ENCODE measurements at places on chromosomes 7 and 10.

- DNase-seq = no peak
These were observed 851.5 kb upstream of the COBL start for GRCh38 chr7:52168085-52168484.

GRCh38 chr10:110215286-110216170 is 8.1 kb downstream of the MXI1 start:
- DNase-seq = no peak

DNA sequence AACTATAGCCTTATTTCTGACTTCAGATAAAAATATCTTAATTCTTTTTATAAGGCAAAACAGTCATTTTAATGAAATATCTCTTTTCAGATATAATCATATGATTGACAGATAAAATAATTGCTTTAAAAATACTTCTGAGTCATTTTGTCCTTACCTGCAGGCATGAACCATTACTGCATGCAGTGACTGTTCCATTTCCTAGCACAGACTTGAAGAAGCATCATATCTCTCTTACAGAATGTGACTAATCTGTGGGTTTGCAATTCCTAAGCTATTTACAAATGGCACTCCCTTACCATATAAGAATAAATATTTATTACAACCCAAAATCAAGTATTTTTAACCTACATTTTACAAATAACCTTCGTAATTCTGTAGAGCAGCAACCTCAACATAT is 120.7 kb downstream of the SRPK2 start:
- DNase-seq = no peak

- no peak for DNase-seq
These were observed 288.8 kb downstream of the CACNA2D1 start for GRCh38 chr7:82154728-82155127.

DNA sequence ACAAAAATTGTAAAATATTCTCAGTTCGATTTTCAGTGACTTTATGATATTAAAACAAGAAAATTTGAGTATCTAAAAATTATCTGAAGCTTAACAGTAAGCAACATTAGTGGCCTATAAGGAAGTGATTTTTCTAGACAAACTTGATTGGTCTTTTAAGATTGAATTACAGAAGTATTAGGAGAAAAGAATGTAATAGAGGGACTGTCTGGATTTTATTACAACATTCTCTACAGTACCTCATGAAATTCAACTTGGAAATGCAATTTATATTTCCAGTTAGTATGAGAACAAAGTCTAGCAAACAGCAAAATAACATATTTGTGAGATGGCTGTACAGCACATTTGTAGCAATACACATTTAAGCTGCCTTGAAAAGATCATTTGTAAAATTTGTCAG is 18.8 kb downstream of the REEP3 start:
- DNase-seq = no peak

- DNase-seq = no peak
These were observed 160.0 kb downstream of the NEBL start for GRCh38 chr10:20737107-20737506.

DNA sequence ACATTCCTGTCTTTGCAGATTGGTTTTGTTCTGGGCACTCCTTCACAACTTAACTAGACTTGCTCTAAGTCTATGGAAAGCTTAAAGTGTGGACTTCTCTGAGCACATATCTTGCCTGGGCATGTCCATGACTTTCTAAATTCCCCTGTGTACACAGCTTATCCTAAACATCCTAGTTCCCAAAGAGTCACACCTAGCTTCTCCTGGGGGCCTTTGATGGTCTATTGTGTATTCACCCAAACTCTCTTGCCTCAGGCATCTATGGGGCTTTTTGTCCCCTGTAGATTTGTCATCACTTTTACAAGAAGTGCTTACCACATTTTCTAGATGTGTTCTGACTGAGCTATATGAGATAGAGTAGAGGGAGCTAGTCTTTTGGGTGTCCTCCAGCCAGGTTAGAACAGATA is 12.2 kb upstream of the ZNF488 start:
- DNase-seq = no peak

- no peak for DNase-seq
These were observed 23.2 kb upstream of the BMPR1A start for GRCh38 chr10:86733260-86733671.

GRCh38 chr10:95214793-95215192 is 20.8 kb downstream of the ACSM6 start:
- no peak for DNase-seq

- DNase-seq = no peak
These were observed 46.3 kb downstream of the PLEKHA8 start for GRCh38 chr7:30074422-30075030.

- DNase-seq = no peak
These were observed 212.1 kb upstream of the KLF14 start for GRCh38 chr7:130946114-130946513.

DNA sequence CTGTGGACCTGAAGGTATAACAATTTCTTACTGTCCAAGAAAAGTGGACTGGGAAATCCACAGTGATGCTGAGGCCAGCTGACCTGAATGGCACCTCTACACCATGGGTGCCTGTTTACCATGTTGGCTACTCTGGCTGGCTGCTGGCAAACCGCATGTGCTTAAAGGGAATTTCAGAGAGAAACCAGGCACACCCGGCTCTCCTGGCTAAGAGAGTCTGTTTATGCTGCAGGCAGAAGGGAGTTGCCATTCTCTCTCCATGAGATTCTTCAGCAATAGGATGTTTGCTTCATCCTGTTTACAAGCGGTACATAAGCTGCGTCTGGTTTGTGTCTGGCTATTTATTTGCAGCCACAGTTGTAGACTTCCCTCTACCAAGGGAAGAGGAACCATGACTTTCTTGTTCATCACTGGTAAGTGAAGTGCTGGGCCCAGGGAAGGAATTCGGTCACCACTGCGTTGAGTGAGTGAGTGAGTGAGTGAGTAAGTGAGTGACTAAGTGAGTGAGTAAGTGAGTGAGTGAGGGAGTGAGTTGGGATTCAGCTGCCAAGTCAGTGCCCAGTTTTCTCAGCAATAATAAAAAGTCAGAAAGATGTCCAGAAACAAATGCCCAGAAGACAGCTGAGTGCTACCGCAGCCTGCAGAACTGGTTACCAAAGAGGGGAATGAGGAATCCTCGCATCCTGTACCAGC is 90.4 kb downstream of the COBL start:
- DNase-seq = no peak

DNA sequence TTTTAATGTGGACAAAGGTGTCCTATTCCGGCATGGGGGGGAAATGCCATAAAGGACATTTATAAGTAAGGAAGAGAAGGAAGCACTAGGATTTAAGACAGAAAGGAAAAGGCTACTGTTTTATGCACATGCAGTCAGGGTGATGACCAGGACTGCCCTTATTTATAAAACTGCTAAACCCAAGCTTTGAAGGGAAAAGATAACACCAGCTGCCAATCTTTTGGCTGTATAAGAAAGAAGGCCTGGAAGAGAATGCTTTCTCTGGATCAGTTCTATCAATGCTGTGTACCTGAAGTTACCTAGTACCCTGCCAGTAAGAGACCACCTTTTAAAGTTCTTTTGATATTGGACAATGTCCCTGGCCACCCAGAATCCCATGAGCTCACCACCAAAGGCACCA is 59.2 kb downstream of the MINDY3 start:
- no peak for DNase-seq

- DNase-seq = no peak
These were observed 52.5 kb downstream of the ADCYAP1R1 start for GRCh38 chr7:31104361-31105255.

DNA sequence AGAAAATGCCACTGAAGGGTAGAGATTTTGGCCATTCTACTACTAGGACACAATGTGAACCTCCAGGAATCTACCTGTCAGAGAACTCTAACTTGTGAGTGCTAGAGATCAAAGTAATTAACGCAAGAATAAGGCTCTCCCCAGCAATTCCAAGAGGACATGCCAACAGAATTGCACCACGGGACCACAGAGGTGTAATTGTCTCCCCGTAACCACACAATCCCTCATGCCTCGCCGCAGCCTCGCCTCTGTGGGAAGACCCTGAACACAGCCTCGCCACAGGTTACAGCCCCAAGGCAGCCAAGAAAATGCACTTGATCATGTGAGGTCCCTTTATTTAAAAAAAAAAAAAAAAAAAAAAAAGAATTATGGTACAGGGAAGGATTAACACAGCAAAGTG is 29.5 kb downstream of the CDCA7L start:
- no peak for DNase-seq

- peak; percentile 25 for DNase-seq
These were observed 98.9 kb downstream of the DYNC1I1 start for GRCh38 chr7:95871075-95871848.

- DNase-seq = no peak
These were observed 370.8 kb downstream of the AUTS2 start for GRCh38 chr7:69968969-69969556.

GRCh38 chr10:11625019-11625735 is 13.7 kb upstream of the USP6NL start:
- no peak for DNase-seq

GRCh38 chr7:150923802-150924201 is 54.3 kb downstream of the KCNH2 start:
- no peak for DNase-seq

DNA sequence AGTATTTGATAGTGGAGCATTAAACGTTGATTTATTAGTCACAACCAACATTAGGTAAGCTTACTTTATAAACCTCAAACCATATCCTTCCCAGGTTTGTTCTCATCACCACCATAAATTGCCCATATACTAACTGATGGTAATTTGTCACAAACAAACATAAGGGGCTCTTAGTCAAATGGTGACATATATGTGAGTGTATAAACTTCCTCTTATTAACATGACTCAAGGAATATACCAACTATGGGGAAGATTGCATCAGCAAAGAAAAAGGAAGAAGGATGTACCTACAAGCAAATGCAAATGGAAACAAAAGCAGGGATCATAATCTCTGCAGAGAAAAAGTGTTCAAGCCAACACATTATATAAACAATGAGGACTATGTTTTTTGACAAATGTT is 418.2 kb upstream of the AKR1E2 start:
- DNase-seq = no peak

DNA sequence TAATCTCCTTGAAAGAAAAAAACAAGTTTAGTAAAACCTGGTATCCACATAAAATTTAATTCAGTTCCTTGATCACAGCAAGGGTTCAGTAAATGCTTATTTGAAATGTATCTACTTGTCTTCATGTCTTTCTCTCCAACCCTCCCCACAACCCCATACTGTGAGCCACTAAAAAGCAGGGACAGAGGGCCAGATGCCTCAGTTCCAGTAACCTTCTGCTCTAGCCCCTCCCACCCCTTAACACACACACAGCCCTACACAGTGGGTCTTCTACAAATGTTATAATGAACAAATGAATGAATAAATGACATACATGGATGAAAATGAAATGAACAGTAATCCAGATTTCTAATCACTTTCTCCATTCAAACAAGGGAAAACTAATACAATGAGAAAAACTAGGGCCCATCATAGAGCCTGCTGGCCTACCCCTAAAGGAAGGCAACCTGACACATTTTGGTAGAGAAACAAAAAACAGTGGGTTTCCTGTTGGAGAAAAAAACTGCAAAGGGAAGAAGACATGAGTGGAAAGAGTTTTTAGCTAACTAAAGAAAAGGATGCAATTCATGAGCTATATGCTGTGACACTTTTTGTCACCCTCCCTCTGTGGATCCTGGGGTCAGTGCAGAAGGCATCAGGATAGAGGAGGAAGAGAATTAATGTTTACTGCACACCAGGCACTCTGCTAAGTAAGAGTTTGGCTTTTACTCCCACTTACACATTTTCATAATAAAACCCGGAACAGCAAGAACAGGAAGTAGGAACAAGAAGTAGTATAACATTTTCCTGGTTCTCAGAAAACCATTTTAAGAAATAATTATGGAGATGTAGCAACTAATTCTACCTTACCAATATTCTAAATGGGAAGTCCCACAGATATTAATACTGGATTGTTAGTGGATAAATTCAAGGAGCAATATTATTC is 38.1 kb downstream of the ELMO1 start:
- DNase-seq = no peak

DNA sequence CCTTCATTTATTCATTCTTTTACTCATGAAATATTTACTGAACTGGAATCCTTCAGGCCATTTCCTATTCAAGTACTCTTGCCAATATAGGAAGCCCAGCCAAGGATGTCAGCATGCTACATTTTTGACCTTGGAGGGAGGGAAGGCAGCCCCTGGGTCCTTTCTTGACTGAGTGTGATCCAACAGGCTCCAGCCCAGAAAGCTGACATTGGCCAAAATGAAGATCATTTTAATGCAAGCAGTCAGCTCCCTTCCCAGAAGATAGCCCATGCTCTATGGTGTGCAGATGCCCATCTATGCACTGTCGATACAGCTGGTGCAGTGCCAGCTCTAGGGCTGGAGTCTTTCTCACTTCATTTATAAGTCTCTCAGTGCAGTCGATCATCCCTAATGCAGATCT is 646.0 kb downstream of the KCNMA1 start:
- no peak for DNase-seq

DNA sequence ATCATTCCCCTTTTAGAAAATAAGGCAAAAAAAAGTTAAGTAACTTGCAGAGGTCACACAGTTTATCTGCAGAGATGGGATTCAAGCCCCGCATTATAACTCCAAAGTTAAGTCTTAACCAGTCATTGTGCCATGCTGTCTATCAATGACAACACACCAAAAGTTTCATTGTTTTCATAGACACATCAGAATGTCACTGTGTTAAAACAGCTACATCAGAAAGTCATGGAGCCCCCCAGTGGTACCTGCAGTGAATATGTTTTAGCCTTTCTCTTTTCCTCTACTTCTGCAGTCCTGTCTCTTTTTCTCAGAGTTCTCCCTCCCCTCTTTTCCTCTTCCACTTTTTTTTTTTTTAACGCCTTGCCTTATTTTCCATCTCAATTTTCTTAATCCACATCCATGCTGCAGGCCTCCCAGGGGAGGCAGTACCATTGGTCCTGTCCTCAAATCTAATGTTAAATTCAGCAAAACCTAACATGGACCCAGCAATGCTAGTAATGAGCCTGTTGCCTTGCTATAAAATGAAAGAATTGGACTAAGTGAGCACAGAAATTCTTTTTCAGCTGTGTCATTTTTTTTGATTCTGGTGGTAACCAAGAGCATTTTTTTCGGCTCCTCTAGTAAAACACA is 3.8 kb upstream of the NRCAM start:
- DNase-seq = peak; percentile 60

GRCh38 chr7:142104550-142105527 is 6.7 kb upstream of the MGAM2 start:
- DNase-seq = no peak

DNA sequence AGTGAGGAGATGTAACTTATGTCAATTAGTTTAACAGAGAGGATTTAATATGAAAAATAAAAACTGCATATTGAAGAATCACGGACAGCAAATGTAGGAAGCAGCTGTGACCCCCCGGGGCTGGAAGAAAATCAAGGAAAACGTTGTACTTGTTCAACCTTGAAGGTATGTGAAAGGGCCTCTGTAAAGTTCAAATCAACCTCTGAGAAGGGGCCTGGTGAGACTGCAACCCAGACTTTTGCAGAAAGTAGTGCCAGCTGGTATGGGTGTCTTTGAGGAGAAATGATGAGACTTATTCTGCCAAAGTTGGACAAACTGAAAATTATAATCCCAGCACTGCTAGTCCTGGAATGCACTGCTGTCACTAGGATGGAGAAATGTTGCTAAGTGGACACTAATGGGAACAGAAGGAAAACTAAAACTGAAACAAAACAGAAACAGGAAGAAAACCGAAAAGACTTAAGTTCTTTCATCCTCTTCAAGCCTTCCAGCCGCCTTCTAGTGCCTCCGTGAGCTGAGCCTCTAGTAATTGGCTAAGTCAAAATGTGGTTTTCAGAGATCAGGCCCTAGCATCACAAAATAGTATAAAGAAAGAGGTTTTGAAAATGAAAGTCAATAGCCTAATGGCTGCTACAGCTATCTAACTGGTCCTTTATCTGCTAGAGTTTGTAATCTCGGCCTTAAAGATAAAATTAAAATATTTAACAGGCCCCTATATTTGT is 253.7 kb upstream of the SORCS1 start:
- DNase-seq = no peak

- DNase-seq = no peak
These were observed 42.3 kb upstream of the MDFIC start for GRCh38 chr7:114879554-114879953.

All from HuH-7.5 (cell line).